ENCODE measurements at places on chromosomes 16 and 17.

DNA sequence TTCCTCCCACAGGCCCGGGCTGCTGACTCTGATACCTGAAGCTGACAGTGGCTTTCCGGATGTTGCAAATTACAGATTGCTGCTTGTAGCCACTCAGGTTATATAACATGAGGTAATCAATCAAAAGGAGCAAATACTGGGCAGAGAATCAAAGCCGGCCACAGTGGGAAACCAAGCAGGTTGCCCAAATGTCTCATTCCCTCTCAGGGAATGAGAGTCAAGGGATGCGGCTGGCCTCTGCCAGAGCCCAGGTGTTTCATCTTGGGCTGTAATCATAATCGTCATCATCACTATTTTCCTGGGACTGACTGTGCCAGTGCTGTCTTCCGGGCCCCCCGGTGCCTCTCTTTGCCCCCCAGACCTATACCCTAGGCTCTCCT lies 292.4 kb upstream of the FOXF1 start:
- no peak for DNase-seq

DNA sequence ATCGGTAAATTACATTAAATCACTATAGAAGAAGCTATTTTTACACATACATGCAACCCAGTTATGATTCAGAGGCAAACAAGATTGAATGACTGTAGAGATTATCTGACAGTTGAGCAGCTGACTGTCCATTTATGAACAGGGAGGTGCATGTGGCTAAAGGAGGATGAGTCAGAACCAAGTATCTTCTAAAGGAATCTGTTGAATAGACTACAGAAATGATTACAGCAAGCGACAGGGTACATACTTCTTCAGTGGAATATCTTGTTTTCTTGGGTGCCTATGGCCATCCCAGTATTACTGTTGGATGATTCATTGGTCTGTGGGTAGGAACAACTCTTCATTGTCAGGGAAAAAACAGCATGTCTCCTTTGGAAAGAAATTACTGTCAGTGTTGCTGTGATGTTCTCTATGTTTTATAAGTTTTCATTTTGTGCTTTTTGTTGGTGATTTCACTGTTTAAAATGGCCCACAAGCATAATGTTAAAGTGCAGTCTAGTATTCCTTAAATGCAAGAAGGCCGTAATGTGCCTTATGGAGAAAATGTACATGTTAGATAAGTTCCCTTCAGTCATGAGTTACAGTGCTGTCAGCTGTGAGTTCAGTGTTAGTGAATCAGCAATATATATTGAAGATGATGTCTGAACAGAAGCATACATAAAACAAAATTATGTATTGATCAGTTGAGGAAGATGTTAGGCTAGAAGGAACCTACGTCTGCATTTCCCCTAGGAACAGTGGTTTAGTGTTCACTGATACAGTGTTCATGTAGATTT lies 27.0 kb downstream of the CBFB start:
- DNase-seq, result no peak

DNA sequence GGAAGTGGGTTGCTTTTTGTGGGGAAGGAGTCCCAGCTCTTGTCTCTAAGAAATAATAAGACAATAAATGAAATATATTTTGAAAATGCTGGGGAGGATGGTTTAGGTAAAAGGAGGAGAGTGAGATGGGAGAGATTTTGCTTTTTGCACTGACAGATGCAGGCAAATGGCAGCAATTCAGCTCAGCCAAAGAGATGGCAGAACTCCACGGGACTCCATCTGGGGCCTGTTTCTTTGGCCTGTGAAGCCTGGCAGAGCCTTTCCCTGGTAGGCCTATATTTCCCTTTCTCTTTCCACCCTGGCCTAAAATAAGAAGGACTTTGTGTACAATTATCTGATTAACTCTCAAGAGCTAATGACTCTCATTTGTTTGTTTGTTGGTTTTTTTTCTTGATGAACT lies 1525.1 kb downstream of the CDH11 start:
- DNase-seq, result no peak

- DNase-seq, result no peak
These were observed 24.7 kb downstream of the DEF8 start for GRCh38 chr16:89973235-89973634.

GRCh38 chr16:31477220-31478216 lies 5.4 kb upstream of the SLC5A2 start:
- DNase-seq, result no peak

GRCh38 chr17:81419319-81419885 lies 24.1 kb downstream of the BAHCC1 start:
- DNase-seq, result no peak

DNA sequence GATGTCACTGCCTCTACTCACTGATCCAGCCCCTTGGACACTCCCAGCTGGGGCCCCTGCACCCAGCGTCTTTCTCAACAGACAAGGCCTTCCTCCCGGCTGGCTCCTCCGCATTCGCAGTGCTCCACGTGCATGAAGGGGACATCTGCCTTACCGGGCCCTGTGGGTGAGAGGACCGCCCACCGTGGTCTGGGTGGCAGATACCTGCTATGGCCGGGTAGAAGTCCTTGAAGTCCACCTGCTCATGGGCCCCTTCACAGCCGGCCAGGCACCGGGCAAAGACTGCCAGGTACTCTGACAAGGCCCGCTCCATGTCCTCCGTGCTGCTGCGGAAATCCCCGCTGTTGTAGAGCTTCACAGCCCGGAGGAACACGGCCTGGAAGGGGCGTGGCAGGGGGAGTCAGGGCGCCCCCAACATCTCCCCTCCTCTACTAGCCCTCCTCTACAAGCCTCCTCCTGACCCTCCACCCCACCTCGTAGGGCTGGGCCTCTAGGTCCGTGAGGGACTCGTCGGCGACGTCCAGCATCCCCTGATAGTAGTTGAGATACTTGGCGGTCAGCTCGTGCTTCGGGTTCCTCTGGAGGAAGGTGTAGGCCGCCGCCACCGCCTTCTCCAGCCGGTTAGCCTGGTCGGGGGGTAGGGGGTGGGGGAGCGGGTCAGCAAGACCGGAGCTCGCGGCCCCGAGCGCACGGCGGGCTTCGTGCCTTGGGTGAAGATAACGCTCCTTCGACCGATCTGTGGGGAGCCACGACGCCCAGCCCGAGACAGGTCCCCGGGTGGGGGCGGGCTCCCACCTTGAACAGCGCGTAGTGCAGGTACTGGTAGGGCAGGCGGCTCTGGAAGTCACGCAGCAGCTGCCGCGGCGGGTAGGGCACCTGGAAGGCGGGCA lies 845 bp downstream of the P3H4 start:
- DNase-seq, result no peak

DNA sequence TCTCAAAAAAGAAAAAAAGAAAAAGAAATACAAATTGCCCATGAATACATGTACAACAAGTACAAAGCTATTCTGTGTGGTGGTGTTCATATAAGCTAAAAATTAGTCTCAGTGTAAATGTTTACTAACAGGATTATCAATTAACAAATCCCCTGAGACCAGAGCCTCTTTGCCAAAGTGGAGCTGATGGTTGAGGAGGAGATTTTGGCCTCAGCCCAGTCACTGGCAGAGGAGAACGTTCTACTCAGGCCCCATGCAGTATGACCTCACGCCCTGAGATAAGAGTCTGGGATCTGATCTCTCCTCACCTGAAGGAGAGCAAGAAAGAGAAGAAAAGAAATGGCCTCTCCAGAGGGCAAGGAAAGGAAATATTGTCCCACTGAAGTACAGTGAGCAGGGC lies 35.5 kb upstream of the NOL11 start:
- DNase-seq, result no peak

DNA sequence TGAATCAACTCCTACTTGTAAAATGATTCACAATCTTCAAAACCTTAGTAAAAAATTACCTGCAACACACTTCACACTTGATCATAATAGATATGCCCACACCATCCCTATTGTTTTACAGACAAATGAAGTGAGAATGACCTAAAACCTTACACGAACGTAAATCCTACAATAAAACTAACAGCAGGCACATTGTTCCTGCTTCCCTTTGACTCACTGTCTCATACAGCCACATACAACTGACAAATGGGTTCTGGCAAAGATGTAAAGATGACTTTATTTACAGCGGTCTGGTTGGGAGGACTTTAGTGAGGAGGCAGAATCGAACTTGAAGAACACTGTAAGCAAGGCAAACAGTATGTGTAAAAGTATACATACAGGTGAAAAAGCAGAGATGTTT lies 188.7 kb downstream of the MYO1D start:
- DNase-seq, result no peak

DNA sequence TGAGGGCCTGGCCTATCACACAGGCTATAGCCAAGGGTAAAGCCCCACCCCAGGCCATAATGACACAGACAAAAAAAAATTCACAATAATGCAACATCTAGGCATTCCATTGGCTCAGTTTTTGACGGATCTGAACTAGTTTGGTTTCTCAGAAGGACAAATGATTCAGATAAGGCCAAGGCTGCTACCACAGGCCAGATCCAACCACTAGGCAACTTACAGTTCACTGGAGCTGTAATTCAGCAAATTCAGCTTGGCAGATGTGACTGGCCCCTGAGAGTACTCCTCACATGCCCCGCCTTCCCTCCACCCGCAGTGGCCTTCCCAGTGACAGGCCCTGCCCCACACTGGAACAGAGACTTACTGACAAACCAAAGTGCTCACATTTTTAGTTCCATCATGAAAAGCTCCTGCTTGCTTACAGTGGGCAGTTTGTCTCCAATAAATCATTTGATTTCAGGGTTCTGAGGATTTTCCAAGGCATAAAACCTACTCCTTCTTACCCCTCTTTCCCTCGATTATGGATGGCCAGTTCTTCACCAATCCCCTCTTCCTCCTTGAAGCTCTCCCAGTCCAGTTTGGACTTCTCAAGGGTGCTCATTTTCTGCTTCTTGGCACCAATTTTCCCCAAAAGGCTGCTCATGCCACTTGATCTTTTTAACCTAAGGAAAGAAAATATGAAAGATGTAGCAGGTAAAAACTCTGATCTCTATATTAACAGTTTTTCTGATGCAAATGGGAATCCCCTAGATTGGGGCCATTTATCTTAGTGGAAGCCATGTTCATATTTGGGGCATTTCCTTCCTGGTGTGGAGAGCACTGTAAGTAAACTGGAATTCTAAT lies 53.3 kb upstream of the BCAR1 start:
- DNase-seq, result no peak

DNA sequence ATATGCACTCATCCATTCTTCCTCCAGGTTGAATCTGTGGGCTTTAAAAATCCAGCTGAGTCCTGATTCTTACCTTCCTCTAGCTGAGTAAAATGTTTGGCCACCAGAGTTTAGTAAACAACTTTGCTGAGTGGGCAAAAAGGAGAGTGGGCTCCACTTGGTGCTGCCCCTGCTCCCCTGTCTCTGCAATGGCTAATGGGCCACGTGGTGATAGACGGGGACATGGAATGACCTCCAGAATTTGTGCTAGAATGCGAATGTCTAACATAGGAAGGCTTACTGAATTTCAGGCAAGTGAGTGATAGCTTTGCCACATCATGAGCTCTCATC lies 137.3 kb upstream of the CES5A start:
- no peak for DNase-seq

DNA sequence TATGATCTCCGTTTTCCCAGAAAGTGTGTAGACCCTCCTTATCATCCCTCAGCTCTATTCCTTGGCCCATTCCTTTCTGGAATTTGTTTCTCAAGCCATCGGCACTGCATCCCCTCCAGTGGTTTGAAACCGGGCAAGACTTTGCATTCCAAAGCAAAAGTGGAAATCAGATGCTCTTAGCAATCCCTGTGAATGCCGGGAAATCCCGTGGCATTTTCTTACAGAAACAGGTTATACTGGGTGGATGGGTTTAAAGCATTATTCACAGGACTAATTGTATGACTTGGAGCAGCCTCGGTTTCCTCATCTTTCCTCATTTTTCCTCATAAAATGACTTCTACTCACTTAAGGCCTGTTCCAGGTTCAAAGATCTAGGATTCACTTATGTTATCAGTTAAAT lies 52.0 kb downstream of the MAP2K6 start:
- DNase-seq, result no peak

GRCh38 chr16:68469796-68470460 lies 21.6 kb upstream of the SMPD3 start:
- no peak for DNase-seq

DNA sequence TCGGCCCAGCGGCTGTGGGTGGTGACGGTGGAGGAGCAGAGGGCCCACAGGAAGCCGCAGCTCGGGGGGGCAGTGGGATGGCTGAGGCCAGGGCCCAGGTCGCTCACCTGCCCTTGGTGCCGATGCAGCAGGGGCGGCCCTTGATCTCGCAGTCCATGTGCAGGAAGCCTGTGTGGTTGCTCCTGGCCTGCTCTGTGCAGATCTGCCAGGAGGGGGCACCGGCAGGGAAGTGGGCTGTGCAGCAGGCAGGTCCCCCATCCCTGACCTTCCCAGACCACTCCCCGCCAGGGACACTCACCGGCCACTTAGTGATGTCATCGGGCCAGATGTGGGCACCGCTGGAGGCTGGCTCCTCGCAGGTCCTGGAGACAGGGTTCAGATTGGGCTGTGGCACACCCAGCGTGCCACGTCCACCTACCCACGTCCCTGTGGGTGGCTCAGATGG lies 6.2 kb downstream of the AANAT start:
- no peak for DNase-seq

DNA sequence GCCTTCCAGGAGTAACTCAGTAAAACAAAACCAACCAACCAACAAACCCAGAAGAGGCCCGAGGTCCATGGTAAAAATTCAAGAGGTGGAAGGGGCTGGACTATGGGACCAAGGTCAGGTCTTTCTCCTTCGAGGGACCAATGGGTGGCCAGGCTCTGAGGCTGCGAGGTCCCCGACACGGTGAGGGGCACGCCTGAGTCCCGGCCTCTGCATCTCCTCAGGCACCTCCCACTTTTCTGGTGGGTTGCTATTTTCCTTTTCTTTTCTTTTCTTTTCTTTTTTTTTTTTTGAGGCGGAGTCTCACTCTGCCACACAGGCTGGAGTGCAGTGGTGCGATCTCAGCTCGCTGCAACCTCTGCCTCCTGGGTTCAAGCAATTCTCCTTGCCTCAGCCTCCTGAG lies 18.0 kb downstream of the CD7 start:
- no peak for DNase-seq

DNA sequence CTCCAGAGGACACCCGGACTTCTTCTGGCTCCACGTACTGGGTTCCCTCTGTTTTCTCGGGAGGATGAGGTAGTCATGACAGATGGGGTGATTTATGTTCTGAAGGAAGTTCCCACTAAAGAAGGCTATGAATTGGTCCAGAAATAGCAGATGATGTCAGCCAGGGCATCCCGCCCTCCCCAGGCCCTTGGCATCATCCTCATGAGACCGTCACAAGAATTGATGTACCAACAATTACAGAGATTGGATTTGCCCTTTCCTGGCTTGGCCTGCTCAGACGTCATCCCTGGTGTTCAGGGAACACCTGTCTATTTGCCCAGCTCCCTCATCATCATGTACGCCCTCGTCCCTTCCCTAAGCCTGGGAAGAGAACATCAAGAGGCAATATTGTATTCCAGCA lies 102.8 kb upstream of the CCL1 start:
- DNase-seq, result no peak

DNA sequence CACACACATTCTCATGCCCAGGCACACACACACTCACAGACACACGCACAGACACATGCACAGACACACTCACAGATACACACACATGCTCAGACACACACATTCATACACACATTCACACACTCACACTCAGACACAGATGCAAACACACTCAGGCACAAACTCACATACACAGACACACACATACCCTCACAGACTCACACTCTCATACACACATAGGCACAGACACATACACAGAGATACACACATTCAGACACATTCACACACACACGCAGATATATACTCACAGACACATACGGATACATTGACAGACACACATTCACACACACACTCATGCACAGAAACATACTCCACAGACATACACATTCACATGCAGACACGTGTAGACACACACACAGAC lies 89.6 kb downstream of the RBFOX3 start:
- no peak for DNase-seq

GRCh38 chr16:87367529-87367928 lies 16.0 kb downstream of the FBXO31 start:
- DNase-seq, result no peak
